ENCODE measurements at places on chromosomes 13 and 19. TPM values are rescaled to one million over a fixed set of nuclear protein-coding genes. Genes with fewer than 3 reads are reported as not detected.

- peak overlapping the region; percentile 79 for H3K4me3 ChIP-seq
- H3K4me1 ChIP-seq: peaks cover 7% of the 10 kb centered on the region
- peak overlapping the region; percentile 98 for H3K27ac ChIP-seq
- DNase-seq: no peak
- H3K36me3 ChIP-seq: peaks cover 66% of the 10 kb centered on the region
- H3K27me3 ChIP-seq: no peaks in the 10 kb centered on the region
Observed at GRCh38 chr19:58182577-58182988, 278 bp upstream of the ZNF274 start.

GRCh38 chr19:9037400-9038062 lies 27.3 kb upstream of the MUC16 start:
- no peaks in the 10 kb centered on the region for H3K36me3 ChIP-seq
- no peak overlapping the region for H3K27ac ChIP-seq
- no peak for DNase-seq
- peaks cover 11% of the 10 kb centered on the region for H3K27me3 ChIP-seq

MRPL4 gene
- 16.1 TPM for total RNA-seq

DNA sequence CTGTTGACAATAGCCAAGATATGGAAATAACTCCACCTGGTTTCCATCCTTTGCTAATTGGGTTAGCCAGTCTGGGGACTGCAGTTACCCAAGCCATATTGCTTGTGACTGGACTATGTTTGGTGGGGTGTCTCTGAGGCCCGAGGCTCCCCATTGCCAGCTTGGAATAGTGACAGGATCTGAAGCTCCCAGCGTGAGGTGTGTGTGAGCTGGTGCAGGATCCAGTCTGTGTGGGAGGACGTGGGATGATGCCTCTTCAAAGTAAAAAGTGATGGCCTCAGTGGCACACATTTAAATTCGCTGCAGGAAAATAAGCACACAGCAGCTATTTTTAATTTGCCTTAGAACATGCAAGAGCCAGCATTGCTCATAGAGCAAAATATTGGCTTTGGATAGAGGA lies 75.0 kb downstream of the TEX26 start:
- no peaks in the 10 kb centered on the region for H3K27me3 ChIP-seq
- no peak overlapping the region for H3K27ac ChIP-seq
- no peaks in the 10 kb centered on the region for H3K36me3 ChIP-seq
- no peak overlapping the region for H3K4me3 ChIP-seq
- H3K4me1 ChIP-seq: no peaks in the 10 kb centered on the region
- DNase-seq: no peak

ENOX1 gene
- total RNA-seq: 6.2 TPM

ZNF878 gene
- not detected for total RNA-seq

GRCh38 chr19:29831686-29832085 lies 19.9 kb downstream of the CCNE1 start:
- H3K4me3 ChIP-seq: no peak overlapping the region
- no peaks in the 10 kb centered on the region for H3K4me1 ChIP-seq
- no peak for DNase-seq

ELSPBP1 gene
- not detected for total RNA-seq

ITGBL1 gene
- total RNA-seq: 36.6 TPM

GJB2 gene
- total RNA-seq: 4.8 TPM

PSG6 gene
- not detected for total RNA-seq

GRCh38 chr13:21069561-21070004 lies 8.2 kb upstream of the LATS2 start:
- peak overlapping the region; percentile 35 for H3K27ac ChIP-seq
- no peaks in the 10 kb centered on the region for H3K27me3 ChIP-seq
- no peak overlapping the region for H3K4me3 ChIP-seq
- H3K4me1 ChIP-seq: no peaks in the 10 kb centered on the region
- DNase-seq: peak; percentile 57
- no peaks in the 10 kb centered on the region for H3K36me3 ChIP-seq

GRCh38 chr19:34818270-34818669 lies 45.3 kb upstream of the ZNF599 start:
- DNase-seq: no peak
- H3K36me3 ChIP-seq: peaks cover 7% of the 10 kb centered on the region
- no peak overlapping the region for H3K27ac ChIP-seq
- H3K4me3 ChIP-seq: no peak overlapping the region
- no peaks in the 10 kb centered on the region for H3K4me1 ChIP-seq

DNA sequence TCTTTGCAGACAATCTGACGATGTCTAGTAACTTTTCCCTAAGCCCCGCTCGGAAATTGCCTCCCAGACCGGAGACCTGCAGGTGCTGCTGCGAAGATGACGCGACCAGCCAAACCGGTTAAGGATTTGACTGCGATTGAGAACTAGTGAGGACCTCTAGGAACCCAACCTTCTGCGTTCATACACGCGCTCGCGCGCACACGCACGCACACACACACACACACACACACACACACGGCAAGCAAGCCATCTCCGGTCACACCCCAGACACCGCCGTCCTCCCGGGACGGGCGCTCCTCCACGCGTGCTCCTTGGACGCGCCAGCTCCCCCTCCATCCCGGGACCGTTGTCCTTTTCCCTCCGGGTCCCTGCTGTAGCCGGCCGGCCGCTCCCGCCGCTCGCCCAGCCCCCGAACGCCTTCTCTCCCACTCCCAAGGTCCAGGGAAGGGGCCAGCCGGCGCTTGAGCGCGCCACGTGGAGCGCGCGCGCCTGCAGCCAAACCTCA lies 1.2 kb downstream of the TBC1D4 start:
- H3K4me3 ChIP-seq: peak overlapping the region; percentile 89
- peak; percentile 80 for DNase-seq
- peak overlapping the region; percentile 77 for H3K27ac ChIP-seq

GRCh38 chr19:39052243-39052746 lies 19.9 kb upstream of the FBXO27 start:
- no peaks in the 10 kb centered on the region for H3K4me1 ChIP-seq
- H3K4me3 ChIP-seq: no peak overlapping the region
- no peaks in the 10 kb centered on the region for H3K36me3 ChIP-seq
- DNase-seq: peak; percentile 68
- no peak overlapping the region for H3K27ac ChIP-seq

GRCh38 chr19:17577457-17578097 lies 22.1 kb downstream of the COLGALT1 start:
- no peak overlapping the region for H3K27ac ChIP-seq
- H3K4me1 ChIP-seq: no peaks in the 10 kb centered on the region
- no peak overlapping the region for H3K4me3 ChIP-seq

ZNF83 gene
- 35.8 TPM for total RNA-seq

DNA sequence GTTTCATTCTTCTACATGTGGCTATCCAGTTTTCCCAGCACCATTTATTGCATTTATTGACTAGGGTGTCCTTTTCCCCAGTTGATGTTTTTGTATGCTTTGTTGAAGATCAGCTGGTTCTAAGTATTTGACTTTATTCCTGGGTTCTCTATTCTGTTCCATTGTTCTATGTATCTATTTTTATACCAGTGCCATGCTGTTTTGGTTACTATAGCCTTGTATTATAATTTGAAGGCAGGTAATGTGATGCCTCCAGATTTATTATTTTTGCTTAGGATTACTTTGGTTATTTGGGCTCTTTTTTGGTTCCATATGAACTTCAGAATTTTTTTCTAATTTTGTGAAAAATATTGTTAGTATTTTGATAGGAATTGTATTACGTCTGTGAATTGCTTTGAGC lies 80.6 kb downstream of the URI1 start:
- H3K27ac ChIP-seq: no peak overlapping the region
- no peak overlapping the region for H3K4me3 ChIP-seq
- no peaks in the 10 kb centered on the region for H3K4me1 ChIP-seq
- no peak for DNase-seq
- H3K36me3 ChIP-seq: peaks cover 7% of the 10 kb centered on the region

IGFL3 gene
- not detected for total RNA-seq

CNMD gene
- total RNA-seq: not detected

- no peaks in the 10 kb centered on the region for H3K27me3 ChIP-seq
- peaks cover 3% of the 10 kb centered on the region for H3K36me3 ChIP-seq
- H3K27ac ChIP-seq: peak overlapping the region; percentile 79
Observed at GRCh38 chr13:98144027-98144741, 1.3 kb downstream of the FARP1 start.

TMEM147 gene
- total RNA-seq: 48.0 TPM

GRCh38 chr19:15014579-15014978 lies 34.7 kb upstream of the CASP14 start:
- no peak overlapping the region for H3K4me3 ChIP-seq
- DNase-seq: no peak
- H3K27me3 ChIP-seq: peaks cover 82% of the 10 kb centered on the region

- DNase-seq: no peak
- H3K36me3 ChIP-seq: no peaks in the 10 kb centered on the region
- no peak overlapping the region for H3K27ac ChIP-seq
- H3K4me1 ChIP-seq: no peaks in the 10 kb centered on the region
- H3K27me3 ChIP-seq: no peaks in the 10 kb centered on the region
Observed at GRCh38 chr13:97911311-97912138, 42.0 kb upstream of the IPO5 start.

TMEM86B gene
- total RNA-seq: 4.9 TPM

Data from stomach (tissue), 19 donors.